Caki2 (cell line): ENCODE measurements at places on chromosomes 1 and 21.

- peak; percentile 67 for DNase-seq
These were observed 23.7 kb downstream of the CAMK1G start for GRCh38 chr1:209607102-209607794.

DNA sequence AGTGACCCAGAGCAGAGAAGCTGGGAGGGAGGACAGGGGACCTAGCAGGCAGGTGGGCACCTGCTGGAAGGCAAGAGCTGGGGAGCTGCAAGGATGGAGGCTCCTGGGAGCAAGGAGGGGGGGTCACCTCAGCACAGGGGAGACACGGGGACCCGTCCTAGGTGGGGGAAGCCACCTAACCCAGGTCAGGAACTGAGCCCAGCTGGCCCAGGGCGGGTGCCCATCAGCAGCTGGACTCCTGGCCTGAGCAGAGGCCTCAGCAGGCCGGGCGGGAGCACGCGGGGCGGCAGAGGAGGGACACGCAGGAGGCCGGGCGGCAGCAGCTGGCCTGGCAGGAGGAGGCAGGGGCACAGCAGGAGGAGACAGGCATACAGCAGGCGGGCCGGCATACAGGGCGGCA is 949 bp downstream of the KRTAP10-1 start:
- DNase-seq, result no peak

DNA sequence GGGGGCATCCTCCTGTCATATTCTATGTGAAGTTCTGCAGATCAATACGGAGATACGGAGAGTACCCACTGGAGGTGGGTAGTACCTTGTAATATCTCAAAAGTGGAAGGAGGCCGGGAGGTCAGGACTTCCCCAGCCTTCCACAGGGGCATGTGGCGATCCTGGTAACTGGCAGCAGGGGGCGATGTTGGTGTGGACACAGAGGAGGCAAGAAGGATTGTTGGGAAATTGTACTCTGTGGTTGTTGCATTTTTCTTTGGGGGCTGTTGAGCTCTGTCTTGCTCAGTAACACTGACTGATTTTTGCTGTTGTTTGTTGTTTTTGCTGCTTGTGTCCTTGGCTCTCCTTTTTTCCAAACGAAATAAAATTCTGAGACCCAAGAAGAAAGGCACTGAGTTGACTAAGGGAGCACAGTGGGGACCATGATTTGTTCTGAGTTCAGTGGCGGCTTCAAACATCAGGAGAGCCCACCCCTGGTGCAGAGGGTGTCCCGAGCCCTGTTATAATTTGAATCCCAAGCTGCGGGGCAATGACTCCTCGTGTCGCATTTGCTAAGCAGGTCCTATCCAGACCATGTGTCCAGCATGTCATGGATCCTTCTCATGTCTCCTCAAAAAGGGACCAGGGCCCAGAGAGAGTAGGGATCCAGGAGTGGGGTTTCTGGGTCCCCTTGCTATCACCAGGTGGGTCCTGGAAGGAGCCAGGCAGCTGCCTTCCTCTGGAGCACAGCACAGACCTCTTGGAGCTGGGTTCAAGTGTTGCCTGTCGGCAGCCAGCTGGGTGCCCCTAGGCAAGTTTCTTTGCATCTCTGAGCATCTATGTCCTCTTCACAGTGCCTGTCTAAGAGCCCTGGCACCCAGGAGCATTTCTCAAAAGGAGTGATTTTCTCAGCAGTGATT is 22.8 kb downstream of the LHX4 start:
- DNase-seq, result peak; percentile 46

GRCh38 chr1:175067362-175068106 is at the start of gene TNN:
Gene TNN (plus strand): TSS chr1:175067833. CDS start chr1:175077419, 9,586 bp downstream.
- DNase-seq, result no peak

DNA sequence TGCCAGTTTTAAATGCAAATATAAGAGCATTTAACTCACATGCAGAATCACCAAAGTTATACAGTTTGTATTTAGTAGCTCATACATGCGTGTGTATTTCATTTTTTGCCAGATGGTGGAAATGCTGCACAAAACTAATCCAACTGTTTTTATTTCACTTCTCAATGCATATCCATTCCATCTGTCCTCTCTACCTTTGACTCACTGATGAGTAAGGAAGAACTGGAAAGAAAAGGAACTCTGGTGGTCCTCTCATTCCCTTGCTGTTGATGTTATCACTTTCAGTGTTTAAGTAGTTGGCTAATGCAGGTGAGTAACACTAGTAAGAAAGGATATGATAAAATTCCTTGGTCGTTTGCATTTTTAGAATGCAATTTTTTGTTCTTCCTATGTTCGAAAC is 5.7 kb upstream of the SLC1A7 start:
- no peak for DNase-seq

GRCh38 chr21:34046917-34047316 is 26.5 kb upstream of the MRPS6 start:
- DNase-seq, result no peak

DNA sequence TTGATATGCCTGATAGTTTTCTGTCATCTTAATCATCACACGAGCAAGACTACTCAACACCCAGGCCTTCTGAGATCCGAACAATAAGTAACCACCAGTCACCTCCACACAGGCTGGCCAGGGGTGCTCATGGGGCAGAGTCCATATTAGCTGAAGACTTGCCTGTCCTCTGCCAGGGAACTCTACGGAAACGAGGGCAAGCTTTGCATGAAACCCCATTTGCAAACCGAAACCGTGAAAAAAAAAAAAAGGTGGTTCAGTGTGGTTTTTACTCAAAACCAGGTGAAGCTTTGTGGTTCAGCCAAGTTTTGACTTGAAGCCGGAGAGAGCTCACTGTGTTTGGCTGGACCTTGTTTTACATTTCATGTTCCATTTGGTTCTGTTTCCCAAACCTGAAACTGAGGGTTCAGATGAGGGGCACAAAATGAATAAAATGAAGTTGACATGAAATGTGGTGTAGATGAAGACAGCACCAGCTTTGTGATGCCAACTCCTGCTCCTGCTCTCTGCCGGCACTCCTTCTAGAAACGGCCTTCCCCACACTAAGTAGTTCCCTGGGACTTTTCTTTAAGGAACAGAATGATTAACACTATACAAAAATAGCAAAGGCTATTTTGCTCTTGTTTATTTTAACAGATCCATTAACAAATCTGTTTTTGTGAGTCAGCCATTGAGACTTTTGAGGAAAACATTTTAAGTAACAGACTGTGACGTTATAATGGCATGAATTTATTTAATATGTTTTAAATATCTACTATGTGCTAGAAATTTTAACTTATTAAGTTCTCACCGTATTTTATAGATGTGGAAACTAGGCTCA is 74.7 kb downstream of the RUNX1 start:
- no peak for DNase-seq

DNA sequence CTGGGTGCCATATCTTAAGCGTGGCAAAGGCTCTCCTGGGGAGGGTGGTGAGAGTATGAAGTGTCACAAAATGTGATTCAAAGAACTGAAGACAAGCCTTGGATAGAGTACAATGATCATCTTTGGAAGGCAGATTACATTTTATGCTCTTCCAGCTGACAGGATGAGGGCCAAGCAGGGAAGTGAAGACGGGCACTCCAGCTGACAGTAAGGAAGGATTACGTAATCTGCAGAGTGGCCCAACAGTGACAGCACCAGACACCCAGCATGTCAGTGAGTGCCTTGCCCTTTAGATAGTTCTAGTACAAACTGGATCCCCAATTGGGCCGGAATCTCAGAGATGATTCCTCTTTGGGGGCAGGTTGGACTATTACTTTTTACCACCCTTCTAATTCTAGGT is 52.7 kb downstream of the UBE2T start:
- no peak for DNase-seq

DNA sequence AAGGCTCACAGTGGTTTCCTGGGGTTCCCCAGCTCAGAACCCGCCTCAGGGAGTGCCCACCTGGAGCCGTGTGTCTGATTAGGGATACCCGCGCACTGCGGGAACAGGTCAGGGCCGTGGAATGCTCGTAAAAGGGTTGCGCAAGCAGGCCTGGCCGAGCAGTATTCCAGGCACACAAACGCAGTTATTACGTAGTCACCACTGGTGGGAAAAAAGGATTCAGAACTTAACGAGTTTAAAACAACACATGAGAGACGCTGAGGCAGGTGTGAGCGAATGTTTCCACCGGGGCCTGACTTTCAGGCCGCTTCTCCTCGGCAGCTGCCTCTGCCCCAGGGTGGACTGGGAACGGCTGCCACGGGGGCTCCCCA is 18.2 kb downstream of the PLCH2 start:
- DNase-seq, result peak; percentile 47

DNA sequence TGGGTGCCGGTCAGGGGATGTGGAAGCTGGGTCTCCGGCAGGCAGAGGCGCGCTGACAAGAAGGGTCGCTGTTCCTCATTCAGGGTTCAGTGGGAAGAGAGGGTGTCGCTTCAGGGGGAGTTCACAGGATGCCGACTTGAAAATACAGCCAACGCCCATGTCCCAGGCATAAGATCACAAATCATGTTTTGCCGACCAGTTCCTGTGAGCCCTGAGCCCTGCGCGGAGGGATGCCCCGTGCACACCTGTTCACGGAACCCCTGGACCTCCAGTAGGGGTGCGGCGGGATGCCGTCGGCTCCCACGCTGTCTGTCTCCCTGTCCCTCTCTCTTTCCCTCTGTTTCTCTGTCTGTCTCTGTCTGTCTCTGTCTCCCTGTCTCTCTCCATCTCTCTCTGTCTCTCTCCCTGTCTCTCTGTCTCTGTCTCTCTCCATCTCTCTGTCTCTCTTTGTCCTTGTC is 26.8 kb downstream of the TP73 start:
- no peak for DNase-seq

- no peak for DNase-seq
These were observed 37.8 kb upstream of the WNT2B start for GRCh38 chr1:112470966-112471365.

DNA sequence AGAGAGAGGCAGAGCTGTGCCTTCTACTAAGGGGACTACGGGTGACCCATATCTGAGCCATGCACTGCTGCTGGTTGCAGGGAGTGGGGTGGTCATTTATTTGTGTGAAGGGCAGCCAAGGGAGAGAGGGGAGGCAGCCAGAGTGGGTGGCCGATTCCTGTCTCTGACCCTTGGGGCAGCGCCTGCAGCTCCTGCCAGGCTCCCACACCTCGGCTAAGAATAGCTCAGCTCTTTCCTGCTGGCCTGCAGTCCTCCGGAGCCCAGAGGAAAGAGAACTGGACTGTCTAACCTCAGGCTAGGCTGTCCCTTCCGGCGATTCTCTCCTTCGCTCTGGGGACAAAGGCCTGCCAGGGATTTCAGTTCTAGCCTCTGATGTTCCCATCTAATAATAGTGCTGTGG is 11.6 kb upstream of the CD34 start:
- no peak for DNase-seq

DNA sequence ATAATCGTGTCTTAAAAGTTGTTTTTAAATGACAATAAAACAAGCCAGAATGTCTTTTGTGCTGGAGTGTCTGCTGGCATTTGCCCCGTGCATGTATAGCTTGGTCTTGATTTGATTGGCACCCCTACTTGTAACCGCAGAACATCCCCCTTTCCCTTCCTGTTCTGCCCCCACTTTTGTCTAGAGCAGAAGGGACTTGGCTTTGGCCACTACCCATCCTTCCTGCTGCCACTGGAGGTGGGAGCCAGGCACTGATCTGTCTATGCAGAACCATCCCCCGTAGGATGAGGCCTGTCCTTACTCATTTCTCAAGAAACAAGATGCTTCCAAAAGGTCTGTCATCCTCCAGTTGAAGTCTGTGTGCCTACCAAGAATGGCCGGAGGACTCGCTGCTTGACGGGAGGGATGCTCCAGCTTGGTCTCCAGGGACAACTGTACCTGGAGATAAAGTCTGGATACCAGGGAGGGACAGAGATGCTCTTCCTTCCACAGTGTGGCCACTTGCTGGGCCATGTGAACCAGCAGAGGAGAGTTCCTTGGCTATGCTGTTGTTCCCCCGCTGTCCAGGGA is 1.1 kb upstream of the SLC27A3 start:
- DNase-seq, result no peak

- no peak for DNase-seq
These were observed 362.6 kb upstream of the C1orf87 start for GRCh38 chr1:60436186-60436585.

DNA sequence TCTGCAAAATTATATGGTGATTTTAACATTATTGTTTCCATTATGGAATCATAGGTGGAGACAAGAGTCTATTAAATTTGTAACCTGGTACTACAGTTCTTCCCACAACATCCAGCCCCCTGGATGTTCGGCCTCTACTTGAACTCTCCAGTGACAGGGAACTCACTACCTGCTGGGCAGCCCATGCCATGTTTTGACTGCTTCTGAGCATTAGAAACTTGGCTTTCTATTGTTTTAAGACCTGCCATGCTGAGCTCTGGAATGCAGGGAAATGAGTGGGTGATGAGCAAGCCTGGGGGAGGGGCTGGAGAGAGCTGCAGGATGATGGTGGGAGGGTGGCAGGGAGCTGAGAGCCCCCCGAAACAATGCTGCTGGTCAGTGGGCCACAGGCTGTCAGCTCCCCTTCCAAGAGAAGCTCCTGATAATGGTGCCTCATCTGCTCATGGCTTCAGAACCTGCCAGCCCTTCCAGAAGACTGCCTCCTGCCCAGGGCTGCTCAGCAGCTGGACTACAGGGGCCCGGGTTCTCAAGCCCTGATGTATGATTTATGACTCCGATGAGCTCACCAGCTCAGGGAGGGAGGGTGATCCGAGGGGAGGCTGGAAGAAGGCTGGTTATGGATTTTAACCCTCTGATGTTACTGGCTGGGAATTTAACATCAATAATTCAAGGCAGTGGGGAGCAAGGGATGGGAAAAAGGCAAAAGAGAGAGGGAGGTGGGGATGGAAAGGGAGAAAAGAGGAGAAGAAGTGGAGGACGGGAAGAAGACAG is 205.0 kb downstream of the HIVEP3 start:
- DNase-seq, result peak; percentile 69

DNA sequence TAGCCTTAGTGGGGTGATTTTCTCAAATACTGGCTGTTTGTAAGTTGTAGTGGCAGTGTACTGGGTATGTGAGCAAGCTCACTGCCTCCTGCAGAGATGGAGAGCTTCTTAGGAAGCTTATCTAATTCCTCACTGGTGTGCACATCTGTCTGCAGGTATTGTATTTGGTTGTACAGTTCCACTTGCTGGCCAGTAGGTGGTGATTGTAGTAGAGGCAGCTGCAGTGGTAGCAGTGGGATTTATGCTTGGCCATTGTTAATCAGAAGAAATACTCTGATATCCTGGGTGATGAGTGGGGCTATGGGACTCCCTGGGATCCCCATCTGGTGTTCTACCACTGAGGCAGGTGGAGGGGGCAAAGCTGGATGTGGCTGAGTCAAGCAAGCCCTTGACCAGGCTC is 276.1 kb upstream of the SPAG17 start:
- DNase-seq, result no peak

GRCh38 chr1:228691926-228692325 is 43.4 kb upstream of the RHOU start:
- DNase-seq, result peak; percentile 26

- peak; percentile 57 for DNase-seq
These were observed 4.1 kb downstream of the AXDND1 start for GRCh38 chr1:179369751-179370341.

GRCh38 chr1:156596426-156596825 is 4.8 kb downstream of the NAXE start:
- DNase-seq, result no peak
